ENCODE measurements at places on chromosomes 6 and 20.

- no peak for DNase-seq
These were observed 3.0 kb downstream of the ANKRD66 start for GRCh38 chr6:46749731-46750130.

GRCh38 chr6:90186637-90187371 is 109.8 kb downstream of the BACH2 start:
- no peak for DNase-seq

- no peak for DNase-seq
These were observed 224.9 kb downstream of the FARS2 start for GRCh38 chr6:5486214-5486613.

DNA sequence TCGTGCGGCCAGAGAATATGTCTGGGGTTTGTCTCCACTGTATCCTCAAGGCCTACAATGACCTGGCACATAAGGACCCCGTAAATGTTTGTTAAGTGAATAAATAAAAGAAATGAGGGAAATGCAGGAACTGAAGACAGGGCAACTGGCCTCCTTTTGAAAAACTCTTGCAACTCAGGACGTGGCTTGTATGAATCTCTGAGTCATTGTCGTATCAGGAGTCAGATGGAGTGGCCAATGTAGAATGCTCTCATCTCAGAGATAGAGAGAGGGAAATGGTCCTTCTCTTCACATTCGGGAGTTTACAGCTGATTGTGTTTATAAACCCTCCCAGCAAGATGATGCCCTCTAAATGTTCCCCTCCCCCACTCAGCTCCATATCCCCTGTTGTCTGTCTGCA is 57.1 kb downstream of the UST start:
- no peak for DNase-seq

- no peak for DNase-seq
These were observed 63.3 kb downstream of the PLCG1 start for GRCh38 chr20:41200446-41201202.

DNA sequence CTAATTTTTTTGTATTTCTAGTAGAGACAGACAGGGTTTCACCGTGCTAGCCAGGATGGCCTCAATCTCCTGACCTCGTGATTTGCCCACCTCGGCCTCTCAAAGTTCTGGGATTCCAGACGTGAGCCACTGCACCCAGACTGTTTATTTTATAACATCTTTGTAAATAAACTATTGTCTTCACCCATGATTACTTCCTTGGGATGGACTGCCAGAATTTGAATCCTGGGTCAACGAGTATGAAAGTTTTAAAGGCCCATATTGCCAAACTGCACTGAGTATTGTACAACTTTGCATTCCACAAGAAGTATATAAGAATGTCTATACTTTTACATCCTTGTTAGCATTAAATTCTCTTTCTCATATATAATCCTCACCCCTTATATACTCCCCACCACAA is 38.6 kb downstream of the ZHX3 start:
- no peak for DNase-seq

- DNase-seq, result no peak
These were observed 7.1 kb upstream of the SMOC2 start for GRCh38 chr6:168433898-168434297.

GRCh38 chr20:40134176-40134575 is 554.9 kb downstream of the MAFB start:
- DNase-seq, result no peak

DNA sequence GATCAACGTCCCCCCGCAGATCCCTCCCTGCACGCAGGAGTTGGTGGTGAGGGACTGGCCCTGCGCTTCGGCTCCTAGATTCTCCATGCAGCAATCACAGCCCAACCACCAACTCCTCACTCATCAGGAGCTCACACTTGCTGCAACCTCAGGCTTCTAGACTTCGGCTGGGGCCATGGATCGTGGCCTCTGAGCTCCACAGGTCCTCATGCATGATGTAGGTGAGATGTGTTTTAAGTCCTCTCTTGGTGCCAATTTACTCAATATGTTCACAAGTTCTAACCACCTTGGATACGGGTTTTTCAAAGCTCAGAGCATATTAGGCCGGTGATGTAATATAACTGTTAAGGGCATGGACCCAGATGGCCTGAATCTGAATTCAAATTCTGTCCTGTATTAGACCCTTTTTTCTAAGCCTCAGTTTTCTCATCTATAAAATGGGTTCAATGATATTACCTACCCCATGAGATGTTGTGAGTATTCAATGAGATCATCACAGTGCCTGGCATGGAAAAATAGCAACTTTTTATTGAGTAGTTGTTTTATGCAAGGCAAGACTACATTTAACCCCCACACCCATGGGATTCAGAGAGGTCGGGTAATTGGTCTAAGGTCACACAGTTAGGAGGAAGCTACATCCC is 31.0 kb downstream of the SUN5 start:
- DNase-seq, result no peak

- no peak for DNase-seq
These were observed 7.8 kb downstream of the CCN5 start for GRCh38 chr20:44722990-44723389.

DNA sequence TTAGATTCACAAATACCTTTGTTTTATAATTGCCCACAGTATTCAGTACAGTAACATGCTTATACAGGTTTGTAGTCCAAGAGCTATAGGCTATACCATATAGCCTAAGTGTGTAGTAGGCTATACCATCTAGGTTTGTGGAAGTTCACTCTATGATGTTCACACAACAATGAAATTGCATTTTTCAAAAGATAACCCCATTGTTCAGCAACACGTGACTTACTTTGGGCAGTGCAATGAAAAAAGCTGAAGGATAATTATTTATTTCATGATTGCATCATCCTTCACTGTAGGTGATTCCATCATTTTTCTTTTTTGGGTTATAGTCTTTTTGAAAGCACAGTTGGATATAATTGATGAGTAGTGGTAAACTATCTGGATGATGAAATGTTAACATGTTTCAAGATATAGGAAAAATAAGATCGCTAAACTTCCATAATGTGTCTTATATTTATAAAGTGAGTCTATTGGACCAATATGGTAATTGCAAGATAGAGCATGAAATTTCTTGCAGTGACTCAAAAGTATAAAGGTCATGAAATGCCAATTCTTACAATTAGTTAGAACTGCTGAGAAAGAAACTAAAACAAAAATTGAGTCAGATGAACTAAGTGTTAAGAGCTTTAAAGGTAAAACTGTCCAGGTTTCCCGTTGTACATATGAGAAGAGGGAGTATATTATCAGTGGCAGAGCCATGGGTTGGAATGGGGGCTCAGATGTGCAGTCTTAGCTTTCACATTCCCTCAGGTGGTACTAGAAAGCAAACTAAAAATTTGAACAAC is 164.4 kb downstream of the ZFAND3 start:
- DNase-seq, result no peak

GRCh38 chr6:3229566-3230178 is 2.2 kb upstream of the TUBB2B start:
- DNase-seq, result no peak

- DNase-seq, result no peak
These were observed at the start of gene CFB for GRCh38 chr6:31945507-31946369. Gene CFB (plus strand): TSS chr6:31946095. CDS start chr6:31946222, 127 bp downstream.

GRCh38 chr20:34220561-34220960 is 20.7 kb upstream of the ASIP start:
- no peak for DNase-seq

DNA sequence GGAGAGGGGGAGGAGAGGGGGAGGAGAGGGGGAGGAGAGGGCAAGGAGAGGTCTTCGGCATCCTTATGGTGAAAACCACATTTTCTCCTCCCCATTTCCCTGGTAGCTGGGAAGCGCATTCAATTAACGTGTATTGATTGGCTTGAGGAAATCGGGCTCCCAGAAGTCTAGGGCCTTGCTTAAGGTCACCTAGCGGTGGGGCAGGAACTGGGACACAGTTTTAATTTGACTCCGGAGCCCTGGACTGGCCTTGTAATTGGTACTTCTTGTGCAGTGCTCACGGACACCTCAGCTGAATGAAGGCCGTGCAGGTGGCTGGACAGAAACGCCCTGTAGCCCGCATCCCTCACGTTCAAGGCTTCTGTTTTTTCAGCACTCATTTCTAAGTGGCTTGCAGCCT is 42.8 kb downstream of the CTCFL start:
- no peak for DNase-seq

GRCh38 chr6:90938122-90938521 is 351.2 kb upstream of the MAP3K7 start:
- DNase-seq, result no peak

GRCh38 chr6:132937466-132937906 is 123.1 kb downstream of the RPS12 start:
- DNase-seq, result no peak

DNA sequence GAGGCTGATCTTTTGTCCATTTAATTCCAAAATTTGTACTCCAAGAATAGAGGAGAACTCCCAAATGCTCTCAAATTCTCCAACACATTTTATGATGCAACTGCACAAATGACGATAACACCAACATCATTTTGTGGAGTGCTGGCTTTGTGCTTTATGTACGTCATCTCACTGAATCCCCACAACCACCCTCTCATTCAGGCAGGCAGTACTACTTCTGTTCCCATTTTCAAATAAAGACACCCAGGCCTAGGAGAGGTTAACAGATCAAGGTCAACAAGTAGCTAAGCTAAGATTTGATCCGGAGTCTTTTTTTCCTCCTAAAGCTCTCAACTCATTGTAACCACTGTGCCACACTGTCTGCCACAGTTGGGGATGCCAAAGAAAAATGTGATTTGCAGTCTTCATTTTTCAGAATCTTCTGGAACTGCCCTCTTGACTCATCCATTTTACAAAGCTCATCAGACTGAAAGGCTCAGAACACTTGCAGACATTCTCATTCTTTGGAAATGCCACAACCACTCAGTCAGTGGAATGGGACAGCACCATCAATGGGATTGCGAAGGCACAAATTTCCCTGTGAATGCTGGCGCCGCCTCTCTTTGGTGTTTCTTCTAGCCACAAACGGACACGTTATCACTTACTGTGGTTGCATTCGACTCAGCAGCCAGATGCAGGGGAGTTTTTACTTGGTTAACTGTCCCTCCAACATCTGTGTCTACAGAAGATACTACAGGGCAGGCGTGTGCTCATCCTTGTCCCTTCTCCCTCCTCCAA is 184.4 kb downstream of the GJA10 start:
- DNase-seq, result peak; percentile 58

- DNase-seq, result no peak
These were observed 864 bp upstream of the CEBPB start for GRCh38 chr20:50189681-50190250.

GRCh38 chr20:49770634-49771033 is 42.0 kb upstream of the SLC9A8 start:
- no peak for DNase-seq

DNA sequence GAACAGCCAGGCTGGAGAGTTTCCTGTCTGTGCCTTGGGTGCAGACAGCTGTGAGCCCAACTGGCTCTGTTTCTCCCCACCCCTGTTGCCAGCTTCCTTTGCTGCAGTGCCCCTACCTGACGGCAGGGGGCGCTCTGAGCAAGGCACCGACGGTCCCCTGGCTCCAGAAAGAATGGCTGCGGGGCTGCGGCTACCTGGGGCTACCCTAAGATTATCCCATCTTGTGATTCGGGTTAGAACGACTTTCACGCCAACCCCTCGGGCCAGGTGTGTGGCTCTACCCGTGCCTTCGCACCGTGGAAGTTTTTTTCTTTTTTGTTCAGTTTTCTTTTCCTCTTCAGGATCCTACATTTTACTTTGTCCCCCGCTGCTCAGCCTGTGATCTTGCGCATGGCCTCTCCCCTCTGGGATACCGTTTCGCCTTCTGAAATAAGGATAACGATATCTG is 33.4 kb upstream of the AAR2 start:
- DNase-seq, result peak; percentile 70

DNA sequence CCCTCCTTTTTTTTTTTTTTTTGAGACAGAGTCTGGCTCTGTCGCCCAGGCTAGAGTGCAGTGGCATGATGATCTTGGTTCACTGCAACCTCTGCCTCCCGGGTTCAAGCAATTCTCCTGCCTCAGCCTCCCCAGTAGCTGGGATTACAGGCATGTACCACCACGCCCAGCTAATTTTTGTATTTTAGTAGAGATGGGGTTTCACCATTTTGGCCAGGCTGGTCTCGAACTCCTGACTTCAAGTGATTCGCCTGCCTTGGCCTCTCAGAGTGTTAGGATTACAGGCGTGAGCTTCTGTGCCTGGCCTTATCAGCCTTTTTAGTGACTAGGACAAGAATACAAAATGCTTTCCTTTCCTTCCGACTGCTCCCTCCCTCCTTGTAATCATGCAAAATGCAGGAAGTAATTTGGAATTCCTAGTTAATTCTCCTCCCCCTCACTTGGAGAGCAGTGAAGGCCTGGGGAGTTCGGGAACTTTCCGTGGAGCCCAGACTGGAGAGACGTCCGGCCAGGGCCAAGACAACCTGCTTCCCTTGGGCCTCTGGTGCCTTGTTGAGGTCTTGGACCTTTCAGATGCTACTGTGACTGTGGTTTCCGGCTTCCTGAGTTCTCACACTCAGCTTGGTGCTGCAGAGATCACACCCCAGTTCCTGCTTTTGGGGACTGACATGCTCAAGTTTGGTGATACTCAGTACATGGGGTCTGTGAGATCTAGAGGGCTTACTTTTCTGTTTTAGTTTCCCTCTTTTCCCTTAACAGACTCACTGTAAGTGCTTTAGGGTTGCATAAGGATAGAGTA is 3.9 kb upstream of the PHF20 start:
- DNase-seq, result peak; percentile 32

- no peak for DNase-seq
These were observed 987 bp downstream of the ADISSP start for GRCh38 chr20:3766422-3767109.

GRCh38 chr6:156791320-156791850 is 14.2 kb downstream of the ARID1B start:
- DNase-seq, result no peak
